ENCODE measurements at places on chromosomes 3 and 15. TPM values are rescaled to one million over a fixed set of nuclear protein-coding genes. Genes with fewer than 3 reads are reported as not detected.

The APH1B gene
- 12.1 TPM for total RNA-seq

The SMAD3 gene
- 31.0 TPM for total RNA-seq

The CACNA2D3 gene
- 0.17 TPM for total RNA-seq

The MELTF gene
- total RNA-seq = 28.6 TPM

The ACOX2 gene
- total RNA-seq = 0.41 TPM

The ANKRD34C gene
- total RNA-seq = not detected

The PAQR9 gene
- total RNA-seq = 0.48 TPM

- DNase-seq = no peak
These were observed 2.4 kb downstream of the MUC4 start for GRCh38 chr3:195809291-195809785.

GRCh38 chr15:58062175-58062574 lies 3.3 kb downstream of the ALDH1A2 start:
- no peak for DNase-seq

DNA sequence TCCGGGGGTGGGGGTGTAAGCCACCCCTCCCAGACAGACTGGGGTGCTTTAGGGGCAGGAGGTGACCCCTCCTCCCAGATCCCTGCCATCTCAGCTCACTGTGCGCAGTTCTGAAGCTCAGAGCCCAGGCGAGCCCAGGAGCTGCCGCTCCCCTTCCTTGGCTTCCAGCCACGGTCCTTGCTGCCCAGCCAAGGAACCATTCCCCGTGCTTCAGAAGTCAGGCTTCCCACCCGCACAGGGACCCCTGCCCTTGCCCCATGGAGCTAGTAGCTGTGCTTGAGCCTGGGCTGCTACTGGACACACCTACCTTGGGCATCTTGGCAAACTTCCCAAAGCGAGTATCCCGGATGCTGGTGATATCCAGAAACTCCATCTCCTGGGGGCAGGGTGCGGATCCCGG lies 4.8 kb downstream of the PLCB2 start:
- DNase-seq = no peak

- no peak for DNase-seq
These were observed 34.6 kb downstream of the GLDN start for GRCh38 chr15:51375966-51376640.

- no peak for DNase-seq
These were observed 4.5 kb upstream of the IL17RC start for GRCh38 chr3:9912294-9912935.

- DNase-seq = no peak
These were observed 197.8 kb upstream of the TPM1 start for GRCh38 chr15:62844564-62845240.

DNA sequence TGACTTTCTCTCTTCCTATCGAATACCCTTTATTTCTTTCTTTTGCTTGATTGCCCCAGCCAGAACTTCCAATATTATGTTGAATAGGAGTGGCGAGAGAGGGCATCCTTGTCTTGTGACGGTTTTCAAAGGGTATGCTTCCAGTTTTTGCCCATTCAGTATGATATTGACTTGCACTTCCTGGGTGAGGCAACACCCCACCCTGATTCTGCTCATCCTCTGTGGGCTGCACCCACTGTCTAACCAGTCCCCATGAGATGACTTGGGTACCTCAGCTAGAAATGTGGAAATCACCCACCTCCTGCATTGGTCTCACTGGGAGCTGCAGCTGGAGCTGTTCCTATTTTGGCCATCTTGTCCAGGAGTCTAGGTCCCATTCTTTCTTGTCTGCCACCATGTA lies 44.8 kb upstream of the KCNH8 start:
- no peak for DNase-seq

- no peak for DNase-seq
These were observed 83.5 kb upstream of the PLCL2 start for GRCh38 chr3:16801223-16801622.

- no peak for DNase-seq
These were observed 331.5 kb upstream of the CFAP20DC start for GRCh38 chr3:59381282-59381681.

DNA sequence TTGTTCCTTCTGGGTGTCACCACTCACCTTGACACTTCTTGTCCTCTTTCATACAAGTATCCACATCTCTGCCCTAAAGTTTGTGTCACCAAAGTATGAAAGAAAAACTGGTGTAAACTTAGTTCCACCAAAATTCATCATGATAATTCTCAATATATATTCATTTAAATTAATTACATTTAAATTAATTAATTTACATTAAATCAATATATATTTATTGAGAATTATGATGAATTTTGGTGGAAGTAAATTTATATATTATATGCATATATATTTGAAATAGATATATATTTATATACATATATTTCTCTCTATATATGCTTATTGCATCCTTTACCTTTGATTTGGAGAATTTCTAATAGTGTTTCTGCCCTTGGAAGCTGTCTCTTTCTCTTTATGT lies 828.3 kb downstream of the PDCD6IP start:
- DNase-seq = no peak

GRCh38 chr3:28856796-28857195 lies 424.1 kb upstream of the RBMS3 start:
- DNase-seq = no peak

DNA sequence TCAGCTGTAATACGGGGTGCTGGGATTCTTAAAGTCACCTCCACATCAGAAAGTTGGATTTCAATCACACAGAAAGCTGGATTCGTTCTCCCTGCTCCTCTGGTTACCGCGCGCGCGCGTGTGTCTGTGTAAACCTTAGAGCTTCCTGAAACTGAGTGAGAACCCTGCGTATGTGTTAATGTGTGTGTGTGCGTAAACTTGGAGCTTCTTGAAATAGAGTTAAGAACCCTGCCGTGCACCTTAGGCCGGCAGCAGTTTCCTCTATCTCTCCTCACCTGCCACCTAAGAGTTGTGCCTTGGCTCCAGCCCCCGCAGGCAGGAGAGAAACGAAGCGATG lies 531 bp downstream of the LZTFL1 start:
- DNase-seq = no peak

DNA sequence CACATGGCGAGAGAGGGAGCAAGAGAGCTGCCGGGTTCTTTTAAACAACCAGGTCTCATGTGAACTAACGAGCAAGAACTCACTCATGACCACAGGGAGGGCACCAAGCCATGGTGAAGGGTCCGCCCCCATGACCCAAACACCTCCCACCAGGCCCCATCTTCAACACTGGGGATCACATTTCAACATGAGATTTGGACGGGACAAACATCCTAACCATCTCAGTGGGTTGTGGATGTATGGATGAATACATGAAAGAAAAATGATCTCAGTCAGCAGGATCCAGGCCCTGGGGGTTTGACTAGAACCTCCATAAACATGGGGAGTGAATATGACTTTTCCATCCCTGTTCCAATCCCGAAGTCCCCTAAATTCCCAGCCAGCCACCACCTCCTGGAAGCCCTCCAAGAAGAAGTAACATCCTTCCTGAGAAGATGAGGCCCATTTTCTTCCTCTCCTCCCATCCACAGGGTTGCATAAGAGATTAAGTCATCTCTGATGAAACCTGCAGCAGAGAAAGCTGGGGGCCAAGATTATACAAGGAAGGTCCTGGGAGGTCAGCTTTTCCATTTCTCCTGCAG lies 9.5 kb downstream of the CAV3 start:
- no peak for DNase-seq

DNA sequence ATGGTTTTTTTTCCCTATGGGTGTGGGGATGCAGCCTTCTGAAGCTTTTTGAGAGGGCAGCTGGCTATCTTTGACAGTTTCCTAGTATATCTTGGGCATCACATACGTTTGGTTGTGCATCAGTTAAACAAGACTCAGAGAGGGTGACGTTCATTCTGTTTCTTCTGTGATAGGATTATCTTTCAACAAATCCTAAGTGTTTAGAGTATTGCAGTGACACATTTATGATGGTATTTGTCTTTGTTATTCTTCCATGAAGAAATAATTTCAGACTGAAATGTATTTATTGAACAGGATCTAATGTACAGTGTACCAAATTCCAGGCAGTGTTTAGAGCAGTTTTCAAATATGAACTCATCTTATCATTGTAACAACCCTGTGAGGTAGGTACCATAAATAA lies 114.4 kb downstream of the PLCL2 start:
- no peak for DNase-seq

All from kidney epithelial cell (primary cell).